Activated gamma-delta T cell (primary cell): ENCODE measurements at places on chromosomes 13 and 19.
A peak's percentile ranks its signal among the peaks of the same experiment; 100 is the strongest.

DNA sequence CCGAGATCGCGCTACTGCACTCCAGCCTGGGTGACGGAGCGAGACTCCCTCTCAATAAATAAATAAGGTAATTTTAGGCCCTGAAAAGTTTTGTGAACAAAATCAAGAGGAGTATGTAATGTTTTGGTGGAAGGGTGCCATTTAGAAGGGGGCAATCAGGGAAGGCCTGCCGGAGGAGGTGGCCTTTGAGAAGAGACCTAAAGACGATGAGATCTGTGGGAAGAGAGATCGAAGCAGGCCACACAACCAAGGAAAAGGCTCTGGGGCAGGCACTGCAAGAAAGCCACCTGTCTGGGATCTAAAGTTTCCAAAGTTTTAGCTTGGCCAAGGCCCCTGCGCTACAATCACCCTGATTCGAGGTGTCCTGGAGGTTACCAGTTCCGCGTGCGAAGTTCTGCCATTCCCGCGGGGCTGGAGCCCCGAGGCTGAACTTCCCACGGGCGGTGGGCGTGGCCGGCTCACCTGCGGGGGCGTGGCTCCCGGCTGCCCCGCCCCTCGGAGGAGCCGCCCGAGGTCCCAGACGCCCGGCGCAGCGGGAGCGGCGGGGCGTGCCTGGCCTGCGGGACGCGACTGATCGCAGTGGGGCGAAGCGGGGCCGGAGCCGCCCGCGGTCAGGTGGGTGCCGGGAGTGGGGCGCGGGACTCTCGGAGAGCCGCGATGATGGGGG is at the start of gene KLC3:
Gene KLC3 (plus strand): TSS at position 519 of the 667 bp plus-strand sequence. CDS start 4,792 bp downstream, outside the sequence.
- DNase-seq: no peak

DNA sequence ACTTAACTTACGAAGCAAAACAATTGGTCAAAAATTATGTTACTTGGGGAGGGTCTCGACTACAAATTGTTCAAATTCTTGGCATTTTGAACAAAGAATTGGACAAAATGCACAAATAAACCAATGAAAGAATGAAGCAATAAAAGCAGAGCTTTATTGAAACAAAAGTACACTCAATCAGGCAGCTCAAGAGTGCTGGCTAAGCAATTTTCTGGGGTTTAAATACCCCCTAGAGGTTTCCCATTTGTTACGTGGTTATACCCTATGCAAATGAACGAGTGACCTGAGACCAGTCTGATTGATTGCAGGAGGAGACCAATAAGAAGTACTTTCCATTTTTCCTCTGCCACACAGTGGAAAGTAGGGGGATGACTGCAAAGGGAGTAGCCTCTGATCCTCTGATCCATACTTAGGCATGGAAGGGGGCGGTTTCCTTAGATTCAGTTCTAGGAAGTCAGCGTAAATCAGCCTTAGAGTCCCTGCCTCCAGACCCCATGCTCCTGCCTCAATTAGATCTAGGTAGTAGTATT is 228.6 kb downstream of the EFNB2 start:
- DNase-seq: no peak

- no peak for DNase-seq
Observed at GRCh38 chr13:114019367-114019766, 45.5 kb upstream of the C13orf46 start.

GRCh38 chr19:14563989-14564651 is 7.7 kb downstream of the NDUFB7 start:
- DNase-seq: no peak

GRCh38 chr13:94710065-94710781 is 2.1 kb downstream of the SOX21 start:
- DNase-seq: no peak

GRCh38 chr19:4896372-4896771 is 6.3 kb downstream of the ARRDC5 start:
- no peak for DNase-seq

DNA sequence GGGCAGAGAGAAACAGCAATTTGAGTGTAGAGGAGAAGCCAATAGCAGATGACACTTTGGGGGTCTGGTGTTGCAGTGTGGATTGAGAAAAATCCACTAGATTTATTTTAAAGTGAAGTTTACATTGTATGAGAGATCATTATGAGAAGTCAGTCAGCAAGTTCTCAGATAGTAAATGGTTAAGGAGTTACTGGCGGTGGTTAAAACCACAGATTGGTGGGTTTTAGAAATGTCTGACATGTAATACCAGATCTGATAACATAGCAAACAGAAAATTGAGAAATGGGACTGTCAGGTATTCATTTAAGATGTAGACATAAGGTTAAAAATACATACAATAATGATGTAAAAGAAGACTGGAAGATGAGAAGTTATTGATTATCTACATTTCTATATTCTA is 7.2 kb downstream of the ABHD13 start:
- no peak for DNase-seq

DNA sequence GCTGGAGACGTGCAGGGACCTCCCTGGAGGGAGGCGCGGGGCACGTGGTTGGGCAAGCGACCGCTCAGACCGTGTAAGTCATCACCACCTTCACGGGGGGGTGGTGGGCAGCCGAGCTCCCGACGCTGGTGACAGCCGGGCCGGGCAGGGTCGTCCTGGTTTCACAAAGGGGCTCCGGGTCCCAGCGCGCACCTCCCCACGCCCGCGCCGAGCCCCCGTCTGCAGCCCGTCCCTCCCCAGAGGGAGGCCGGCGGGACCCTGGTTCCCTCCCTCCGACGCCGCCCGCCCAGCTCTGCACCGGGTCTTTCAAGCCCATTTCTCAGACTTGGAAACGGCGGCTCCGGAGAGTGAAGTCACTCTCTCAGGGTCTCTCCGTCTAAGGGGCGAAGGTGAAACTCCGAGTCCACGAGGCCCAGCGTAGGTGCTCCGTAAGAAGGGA is 729 bp upstream of the ARID3A start:
- no peak for DNase-seq

DNA sequence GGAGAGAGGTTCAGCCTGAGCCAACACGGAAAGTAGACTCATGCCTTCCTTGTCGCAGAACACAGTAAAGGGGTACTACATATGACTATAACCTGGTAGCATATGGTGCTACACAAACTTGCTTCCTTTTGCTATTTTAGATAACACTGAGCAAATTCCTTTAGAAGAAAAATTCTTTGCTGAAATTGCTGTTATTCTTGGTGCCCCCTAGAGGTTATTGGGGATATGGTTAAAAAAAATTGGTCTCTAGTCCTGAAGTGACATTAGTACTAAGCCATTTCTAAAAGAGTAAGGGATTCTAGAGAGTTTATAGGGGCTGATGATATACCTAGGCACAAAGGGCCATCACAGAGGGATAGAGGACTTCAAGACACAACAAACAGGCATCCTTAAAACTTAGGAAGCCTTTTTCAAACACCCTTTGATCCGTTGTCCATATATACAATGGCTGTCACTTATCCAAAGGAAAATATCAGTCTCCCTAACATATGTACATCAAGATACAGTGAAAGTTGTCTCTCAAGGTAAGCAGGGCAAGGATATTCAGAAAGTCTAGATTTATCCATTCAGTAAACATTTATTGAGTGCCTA is 13.9 kb upstream of the HS6ST3 start:
- no peak for DNase-seq

DNA sequence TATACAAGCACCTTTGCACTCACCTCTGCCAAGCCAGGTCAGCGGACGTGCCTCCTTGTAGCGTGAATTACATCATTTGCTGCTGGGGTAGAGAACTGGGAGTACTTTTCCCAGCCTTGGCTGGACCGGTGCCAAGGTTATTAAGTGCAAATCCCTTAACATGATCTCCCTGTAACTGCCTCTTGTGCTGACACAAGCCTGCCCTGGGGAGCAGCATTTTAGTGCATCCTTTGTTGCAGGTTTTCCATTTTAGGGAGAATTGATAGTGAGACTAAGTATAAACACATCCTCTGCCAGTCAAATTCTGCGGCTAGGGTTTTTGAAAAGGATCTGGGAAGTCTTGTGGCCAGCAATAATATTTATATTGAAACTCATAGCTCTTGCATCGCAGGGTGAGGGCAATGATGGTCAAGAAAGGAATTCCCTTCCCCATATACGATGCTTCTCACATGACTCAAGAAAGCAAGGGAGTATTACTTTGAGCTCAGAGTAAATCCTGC is 32.7 kb upstream of the DCLK1 start:
- DNase-seq: no peak

GRCh38 chr13:27607125-27607524 is 13.2 kb downstream of the LNX2 start:
- DNase-seq: no peak

GRCh38 chr19:18762125-18763023 is 28.7 kb downstream of the COMP start:
- DNase-seq: no peak

GRCh38 chr19:12092956-12093355 is 28.4 kb downstream of the ZNF844 start:
- DNase-seq: no peak

DNA sequence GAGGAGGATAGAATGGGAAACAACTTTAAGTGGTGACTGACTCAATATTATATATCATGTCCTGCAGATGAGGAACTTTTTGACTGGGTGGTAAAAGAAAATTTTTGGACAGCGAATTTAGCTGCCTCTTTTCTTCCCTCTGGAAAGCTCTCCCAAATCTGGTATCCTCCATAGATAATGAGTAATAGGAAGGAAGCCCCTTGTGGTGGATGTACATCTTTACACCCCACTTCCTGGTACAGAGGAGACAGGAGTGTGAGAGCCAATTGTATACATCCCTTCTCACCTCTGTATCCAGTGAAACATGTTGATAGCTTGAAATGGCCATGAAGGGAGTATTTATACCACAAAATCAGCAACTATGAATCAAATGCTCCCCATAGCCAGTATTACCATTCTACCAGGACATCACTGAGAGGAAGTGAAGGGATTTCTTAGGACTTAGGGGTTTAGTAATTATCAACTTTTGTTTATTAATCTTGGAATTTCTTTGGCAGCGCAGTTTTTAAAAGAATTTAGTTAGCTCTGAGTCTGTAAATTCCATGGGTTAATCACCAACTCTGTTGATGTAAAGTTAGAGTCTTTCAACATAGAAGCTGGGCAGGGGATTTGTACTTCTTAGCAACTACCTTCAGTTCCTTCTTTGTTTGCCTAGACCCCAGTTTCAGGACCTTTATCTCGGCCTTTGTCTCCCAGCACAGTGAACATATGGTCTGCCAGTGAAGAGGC is 17.0 kb upstream of the TDRD3 start:
- DNase-seq: no peak

GRCh38 chr13:42393573-42394360 is 121.8 kb downstream of the AKAP11 start:
- no peak for DNase-seq

DNA sequence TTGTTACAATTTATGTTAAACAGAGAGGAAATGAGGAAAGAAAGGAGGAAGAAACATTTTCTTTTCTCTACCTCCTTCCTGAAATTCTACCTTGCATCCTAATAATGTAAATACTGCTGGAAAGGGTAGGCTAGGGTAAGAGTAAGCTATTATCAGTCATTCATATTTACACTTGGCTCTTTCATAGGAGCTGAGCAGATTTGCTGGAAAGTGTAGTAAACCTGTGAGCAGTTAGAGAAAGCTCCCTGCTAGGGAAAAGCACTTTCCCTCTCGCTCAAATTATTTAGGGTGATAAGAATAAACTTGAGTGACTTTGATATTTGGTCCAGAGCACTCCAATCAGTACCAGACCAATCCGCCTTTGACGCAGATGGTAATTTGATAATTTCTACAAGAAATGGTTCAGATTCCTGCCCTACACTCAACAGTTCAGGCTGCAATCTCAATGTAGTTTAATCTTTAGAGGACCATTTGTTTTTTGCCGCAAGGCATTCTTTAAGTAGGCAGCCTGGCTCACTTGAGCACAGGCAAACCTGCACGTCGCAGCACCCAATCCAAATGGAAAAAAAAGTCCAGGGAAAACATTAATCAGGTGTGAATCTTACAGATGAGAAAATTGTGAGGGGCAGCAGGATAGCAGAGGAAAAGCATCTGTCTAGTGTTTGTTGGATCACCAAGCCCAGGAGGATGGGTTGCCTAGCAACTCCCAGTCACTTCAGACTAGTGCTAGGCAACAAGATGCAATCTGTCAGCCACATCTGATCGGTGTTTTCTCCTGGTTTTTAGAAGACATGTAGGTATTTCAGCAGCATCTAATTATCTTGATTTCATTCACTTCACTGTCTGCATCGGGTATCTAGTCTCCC is 68.6 kb upstream of the KL start:
- DNase-seq: no peak

GRCh38 chr19:41327576-41328156 is 17.7 kb downstream of the CCDC97 start:
- DNase-seq: peak; percentile 97

DNA sequence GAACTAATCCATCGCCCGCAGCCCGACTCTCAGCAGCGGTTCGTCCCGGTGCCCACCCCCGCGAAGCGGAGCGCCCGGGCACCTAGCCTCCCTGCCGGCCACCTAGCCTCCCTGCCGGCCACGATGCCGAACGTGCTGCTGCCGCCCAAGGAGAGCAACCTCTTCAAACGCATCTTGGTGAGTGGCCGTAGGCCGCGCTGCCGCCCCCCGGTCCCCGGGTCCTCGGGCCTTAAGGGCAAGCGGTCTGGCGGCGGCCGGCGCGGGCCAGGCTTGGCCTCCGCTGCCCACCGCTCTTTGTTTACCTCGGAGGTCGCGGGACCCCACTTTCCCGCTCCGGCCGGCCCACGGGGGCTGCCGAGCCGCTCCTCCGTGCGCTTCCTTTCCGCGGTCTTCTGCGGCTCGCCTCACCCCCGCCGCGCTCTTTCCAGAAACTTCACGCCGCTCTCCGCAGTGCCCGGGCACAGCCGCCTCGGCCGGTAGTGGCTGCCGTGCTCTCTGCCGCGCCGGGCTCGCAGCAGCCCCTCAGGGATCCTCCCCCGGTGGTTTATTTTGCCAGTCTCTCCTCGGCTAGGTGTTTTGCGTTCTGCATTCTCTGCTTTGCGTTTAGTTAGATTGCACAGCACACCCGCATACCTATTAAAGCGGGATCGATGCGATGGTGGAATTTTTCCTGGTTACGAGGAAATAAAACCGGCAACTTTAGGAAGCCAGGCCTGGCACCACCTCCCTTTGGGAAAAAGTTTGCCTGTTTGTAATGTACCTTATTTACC is 524 bp downstream of the NAA16 start:
- DNase-seq: peak; percentile 41

- DNase-seq: no peak
Observed at GRCh38 chr19:7074705-7075282, 5.3 kb downstream of the ZNF557 start.

- DNase-seq: no peak
Observed at GRCh38 chr13:109412283-109412901, 374.0 kb downstream of the IRS2 start.

DNA sequence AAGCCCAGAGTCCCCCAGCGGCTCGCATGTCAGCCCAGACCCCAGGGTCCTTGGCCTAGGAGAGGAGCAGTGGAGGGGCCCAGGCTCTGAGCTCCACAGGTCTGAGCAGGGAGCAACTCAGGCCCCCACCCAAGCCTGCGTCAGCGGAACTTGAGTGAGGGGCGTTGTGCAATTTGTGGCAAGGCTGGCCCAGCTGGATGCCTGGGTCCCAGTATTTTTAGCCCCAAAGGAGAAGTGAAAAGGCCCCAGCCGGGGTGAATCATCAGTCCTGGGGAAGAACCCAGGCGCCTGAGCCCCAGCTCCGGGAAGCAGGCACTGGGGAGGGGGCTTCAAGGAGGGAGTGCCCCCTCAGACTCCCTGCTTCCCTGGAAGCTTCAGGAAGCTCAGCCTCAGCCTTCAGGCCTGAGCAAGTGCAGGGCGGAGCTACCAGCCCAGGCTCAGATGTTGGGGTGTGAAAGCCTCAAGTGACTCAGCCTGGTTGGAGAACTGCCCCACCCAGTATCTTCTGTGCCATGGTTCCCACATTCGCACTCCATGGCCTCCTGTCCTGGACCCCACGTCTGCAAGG is 7.2 kb downstream of the MED29 start:
- no peak for DNase-seq
